SJSA1 (cell line): ENCODE measurements at places on chromosomes 11 and 22.

DNA sequence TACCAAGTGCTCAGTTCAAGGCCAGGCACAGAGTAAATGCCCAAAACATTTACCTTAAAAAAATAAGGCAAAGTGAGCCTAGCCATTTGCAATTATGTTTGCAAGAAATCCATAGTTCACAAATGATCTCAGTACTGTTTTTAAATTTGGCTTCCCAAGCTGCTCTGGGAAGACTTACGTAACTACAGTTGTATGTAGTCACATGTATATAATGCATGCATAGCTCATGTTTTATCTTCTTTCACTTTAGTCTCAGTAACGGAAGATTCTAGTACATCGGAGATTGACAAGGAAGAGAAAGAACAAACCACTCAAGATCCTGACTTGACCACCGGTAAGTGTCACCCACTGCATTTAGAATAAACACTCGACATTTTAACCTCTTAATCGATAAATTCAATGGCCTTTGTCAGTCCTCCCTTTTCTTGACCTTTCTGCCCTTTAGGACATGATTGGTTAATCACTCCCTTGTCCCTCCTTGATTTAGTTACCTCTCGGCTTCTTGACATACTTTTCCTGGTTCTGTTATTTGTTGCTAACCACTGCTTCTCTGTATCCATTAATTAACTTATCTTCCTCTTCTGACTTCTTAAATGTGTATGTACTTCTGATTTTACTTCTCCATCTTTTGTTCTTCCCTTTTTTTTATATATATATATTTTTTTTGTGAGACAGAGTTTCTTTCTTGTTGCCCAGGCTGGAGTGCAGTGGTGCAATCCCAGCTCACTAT is 18.0 kb upstream of the JHY start:
- no peak for DNase-seq

DNA sequence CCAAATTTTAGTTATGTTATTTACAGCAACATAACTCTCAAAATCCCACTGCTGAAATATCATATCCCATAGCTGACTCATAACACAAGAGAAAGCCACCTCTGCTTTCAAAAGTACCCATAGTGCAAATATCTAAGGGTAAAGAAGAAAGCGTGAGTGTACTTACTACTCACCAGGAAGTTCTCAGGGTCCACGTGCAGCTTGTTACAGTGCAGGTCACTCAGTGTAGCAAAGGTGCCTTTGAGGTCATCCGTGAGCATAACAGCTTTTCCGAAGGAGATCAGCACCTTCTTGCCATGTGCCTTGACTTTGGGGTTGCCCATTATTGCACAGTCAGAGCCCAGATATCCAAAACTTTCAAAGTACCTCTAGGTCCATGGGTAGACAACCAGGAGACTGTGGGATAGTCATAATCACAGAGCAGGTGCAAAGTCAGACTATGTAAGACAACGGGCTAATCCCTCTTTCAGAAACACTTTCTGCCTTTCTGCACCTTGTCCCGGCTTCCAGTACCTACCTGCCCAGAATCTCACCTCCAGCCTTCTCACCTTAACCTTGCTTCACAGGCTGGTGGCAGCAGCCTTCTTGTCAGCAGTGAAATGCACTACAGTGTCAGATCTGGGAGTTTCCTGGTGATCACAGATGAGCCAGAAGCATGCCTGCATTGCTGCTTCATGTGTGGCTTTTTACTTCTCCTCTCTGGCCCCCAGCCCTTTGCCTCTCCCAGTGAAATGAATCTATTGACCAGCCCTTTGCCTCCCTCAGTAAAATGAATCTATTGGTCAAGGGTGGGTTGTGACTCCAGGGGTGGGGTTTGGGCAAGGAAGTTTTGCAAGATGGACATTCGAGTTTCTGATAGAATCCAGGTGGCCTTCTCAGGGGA is 6.5 kb downstream of the HBG1 start:
- no peak for DNase-seq

DNA sequence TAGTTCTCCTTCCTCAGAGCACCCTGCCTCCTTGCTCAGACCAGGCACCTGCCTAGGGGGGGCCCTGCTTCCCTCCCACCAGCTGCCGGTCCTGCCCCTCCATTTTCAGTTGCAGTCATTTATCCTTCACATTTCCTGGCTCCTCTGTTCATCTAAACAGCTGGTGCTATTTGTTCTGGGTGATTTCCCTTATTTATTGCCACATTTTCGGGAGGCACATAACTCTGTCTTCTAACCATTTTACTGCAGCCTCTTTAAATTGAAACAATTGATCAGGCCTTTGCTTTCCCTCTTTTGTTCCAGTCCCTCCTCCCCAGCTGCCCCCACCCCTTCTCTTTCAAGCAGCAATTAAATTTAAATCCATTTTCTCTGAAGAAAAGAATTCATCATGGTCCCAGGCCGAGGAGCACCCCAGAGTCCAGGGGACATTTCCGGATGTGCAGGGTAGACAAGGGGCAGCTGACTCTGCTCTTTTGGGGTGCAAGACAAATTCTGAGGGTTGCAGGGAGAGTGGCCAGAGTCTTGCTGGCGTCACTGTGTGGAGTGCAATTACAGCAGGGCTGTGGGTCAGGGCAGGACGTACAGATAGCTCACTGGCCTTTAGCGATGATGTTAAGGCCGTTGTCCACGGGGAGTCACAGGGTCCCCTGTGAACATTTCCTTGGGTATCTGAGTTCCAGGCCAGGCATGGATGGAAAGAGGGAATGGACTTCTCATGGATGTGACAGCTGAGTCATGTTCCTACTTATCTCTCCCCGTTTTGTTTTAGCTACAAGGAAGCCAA is 476.4 kb downstream of the TBC1D22A start:
- DNase-seq: no peak

DNA sequence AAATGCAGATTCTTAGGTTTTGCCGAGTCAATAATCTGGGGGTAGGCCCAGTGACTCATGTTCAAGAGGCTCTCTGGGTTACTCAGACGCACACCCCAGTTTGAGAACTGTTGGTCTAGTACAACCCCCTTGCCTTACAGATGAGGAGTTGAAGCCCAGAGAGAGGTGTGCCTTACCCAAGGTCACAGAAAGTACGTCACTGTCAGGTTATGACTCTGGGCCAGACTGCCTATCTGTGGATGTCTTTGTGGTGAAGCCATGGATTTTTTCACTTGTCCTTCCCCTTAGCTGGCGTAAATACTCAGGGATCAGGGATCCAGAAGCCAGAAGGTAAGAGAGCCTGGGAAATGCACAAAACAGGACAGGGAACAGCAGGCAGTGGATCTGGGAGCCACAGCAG is 25.2 kb upstream of the NECTIN1 start:
- DNase-seq: no peak

GRCh38 chr11:120556797-120557196 is 45.2 kb downstream of the GRIK4 start:
- no peak for DNase-seq

GRCh38 chr11:17224727-17225126 is 16.9 kb upstream of the PIK3C2A start:
- DNase-seq: no peak

- no peak for DNase-seq
Observed at GRCh38 chr11:79100093-79100910, 340.5 kb downstream of the TENM4 start.

DNA sequence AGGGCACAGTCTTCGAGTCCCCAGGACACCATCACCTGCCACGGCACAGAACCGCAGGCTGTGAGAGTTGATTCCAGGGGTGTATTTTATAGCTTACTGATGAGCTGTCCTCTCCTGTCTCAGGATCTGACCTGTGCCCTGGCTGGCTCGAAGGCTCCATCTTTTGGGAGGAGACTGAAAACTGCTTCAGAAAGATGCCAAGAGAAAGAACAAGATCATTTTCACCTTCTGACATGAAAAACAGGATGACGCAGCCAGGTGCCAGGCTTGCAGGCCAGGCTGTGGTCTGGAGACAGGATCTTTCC is 2.2 kb downstream of the MRGPRD start:
- DNase-seq: no peak

- DNase-seq: no peak
Observed at GRCh38 chr22:49550141-49550430, 277.6 kb downstream of the BRD1 start.

- DNase-seq: no peak
Observed at GRCh38 chr11:90500922-90501568, 278.2 kb upstream of the CHORDC1 start.

- no peak for DNase-seq
Observed at GRCh38 chr11:118275176-118275575, 11.1 kb upstream of the MPZL2 start.

DNA sequence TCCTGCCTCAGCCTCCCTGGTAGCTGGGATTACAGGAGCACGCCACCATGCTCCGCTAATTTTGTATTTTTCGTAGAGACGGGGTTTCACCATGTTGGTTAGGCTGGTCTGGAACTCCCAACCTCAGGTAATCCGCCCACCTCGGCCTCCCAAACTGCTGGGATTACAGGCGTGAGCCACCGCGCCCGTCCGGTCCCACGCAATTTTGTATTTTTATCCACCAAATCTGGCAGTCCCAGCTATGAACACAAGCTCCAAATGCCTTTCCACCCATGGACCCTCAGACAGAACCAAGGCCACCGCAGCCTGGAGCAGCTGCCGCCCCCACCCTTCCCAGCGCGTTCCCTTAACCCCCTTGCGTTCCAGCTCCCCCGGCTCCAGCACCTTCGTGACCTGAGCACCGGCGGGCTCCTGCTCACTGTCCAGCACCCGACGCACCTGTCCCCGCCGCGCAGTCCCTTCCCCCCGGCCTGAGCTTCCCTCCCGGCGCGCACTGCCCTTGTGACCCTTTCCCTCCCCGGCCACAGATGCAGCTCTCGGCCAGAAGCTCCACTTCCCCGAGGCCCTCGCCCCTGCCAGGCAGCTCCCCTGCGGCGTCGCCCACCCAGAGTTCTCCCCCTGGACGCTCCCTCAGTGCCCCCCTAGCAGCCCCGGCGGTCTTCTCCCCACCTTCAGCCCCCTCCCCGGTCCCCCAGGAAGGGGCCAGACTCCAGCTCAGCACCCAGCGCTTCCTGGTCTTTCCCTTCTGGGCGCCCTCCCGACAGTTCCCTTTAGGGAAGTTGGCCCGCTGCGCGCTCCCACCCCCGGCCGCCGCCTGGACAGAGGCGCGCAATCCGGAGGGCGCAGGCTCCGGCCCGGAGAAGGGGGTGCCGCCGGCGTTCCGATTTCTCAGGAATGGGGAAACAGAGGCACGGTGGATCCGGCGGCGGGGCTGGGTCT is 5.6 kb upstream of the ZBED4 start:
- no peak for DNase-seq

DNA sequence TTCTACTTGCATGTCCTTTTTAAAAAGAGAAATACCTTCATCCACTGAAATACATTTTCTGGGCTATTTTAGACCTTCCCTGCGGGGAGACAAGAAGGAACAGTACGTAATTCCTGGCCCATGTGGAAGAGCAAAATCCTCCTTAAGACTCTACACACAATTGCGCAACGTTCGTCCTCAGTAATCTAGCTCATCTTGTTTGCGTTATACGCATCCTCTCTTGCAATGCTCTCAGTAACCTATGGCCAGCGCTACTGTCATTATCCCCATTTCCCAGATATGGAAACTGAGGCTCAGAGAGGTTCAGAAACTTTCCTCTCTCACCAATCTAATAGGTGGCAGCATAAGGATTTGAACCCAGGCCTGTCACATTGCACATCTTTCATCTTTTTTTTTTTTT is 54.6 kb downstream of the RPUSD4 start:
- DNase-seq: no peak

DNA sequence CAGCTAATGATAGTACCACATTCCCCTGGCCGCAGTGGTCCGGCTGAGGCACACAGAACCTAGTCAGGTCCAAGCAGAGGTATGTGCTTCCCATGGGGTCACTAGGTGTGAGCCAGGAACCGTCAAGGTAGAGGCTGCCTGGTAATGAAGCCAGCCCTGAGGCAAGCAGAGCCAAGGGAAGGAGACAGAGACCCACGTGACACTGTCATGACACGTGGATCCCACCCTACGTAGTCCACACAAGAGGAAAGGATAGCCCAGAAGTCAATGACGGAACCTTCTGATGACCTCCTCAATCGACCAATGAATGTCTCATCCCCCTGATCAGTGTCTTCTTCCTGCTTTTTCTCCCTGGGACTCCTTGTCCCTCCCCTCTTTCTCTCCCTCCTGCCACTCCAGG is 19.0 kb downstream of the A4GALT start:
- DNase-seq: no peak

DNA sequence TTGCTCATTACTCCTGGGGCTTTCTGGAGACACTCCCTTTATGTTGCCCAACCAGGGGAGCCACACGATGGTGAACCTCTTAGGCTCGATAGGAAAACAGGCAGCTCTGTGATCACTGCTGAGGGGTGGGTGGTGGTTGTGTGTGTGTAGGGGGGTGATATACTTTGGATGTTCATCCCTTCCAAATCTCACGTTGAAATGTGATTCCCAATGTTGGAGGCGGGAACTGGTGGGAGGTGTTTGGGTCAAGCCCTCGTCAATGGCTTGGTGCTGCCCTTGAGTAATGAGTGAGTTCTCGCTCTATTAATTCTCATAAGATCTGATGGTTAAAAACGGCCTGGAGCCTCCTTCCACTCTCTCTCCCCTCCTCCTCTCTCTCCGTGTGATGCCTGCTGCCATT is 204.0 kb upstream of the B3GAT1 start:
- DNase-seq: no peak

GRCh38 chr22:26756675-26757293 is 99.4 kb downstream of the MIAT start:
- peak; percentile 60 for DNase-seq
